ENCODE measurements at places on chromosomes 1 and 21.

DNA sequence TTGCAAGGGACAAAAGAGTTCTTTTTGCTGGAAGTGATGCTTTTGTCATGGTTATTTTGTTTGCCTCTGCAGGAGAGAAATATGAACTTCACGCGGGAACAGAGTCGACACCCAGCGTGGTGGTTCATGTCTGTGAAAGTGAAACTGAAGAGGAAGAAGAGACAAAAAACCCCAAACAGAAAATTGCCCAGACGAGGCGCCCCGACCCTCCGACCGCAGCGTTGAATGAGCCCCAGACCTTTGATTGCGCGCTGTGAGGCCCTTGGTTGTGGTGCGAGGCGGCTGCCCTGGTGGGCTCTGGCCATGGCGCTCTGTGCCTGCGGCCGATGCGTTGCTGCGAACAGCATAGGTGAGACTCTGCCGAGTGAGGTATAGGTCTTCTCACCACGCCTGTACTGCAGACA is 20.9 kb upstream of the NCMAP start:
- DNase-seq = no peak

- DNase-seq = no peak
Measured at GRCh38 chr21:42476388-42477331, 19.4 kb downstream of the RSPH1 start.

DNA sequence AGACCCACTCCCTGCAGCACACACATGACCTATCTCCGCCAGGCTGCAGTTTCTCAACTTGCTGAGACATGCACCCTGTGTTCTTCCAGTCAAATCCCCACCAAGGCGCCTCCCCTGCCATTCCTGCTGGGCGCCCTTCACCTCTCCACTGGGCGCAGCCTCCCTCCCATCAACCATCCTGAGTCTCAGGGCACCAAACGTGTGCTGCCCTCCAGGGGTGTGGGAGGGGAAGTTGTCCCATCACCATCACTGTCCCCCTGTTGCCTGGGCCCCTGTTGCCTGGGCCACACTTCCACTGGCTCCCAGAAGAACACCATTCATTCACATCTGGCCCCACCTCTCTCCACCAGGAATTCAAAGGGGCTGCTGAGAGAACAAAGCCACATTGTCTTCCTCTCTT is 44.9 kb upstream of the EFHD2 start:
- no peak for DNase-seq

DNA sequence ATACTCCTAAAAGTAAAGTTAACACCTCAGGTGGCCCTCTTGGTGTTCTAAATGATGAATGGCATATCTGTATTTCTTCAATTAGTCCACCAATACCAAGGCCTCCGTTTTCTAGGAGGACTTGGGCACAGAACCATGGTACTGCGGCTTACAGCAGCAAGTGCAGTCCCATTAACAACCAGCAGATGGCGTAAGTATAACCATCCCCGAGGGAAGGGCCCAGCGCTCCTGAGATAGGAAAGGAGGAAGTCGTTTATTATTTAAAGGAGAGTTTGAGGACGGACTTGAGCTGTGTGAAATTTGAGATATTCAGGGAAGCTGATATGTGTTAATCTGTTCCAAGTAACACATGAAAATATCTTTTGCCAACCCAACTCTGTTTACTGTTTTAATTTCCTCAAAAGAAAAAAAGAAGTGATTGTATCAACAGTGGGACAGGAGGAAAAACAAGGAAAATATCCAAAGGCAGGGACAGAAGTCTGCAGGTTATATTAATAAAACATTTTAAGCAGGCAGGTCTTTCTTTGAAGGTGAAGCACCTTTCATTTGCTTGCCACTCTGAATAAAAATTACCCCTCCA is 37.7 kb upstream of the KCNJ15 start:
- peak; percentile 51 for DNase-seq

DNA sequence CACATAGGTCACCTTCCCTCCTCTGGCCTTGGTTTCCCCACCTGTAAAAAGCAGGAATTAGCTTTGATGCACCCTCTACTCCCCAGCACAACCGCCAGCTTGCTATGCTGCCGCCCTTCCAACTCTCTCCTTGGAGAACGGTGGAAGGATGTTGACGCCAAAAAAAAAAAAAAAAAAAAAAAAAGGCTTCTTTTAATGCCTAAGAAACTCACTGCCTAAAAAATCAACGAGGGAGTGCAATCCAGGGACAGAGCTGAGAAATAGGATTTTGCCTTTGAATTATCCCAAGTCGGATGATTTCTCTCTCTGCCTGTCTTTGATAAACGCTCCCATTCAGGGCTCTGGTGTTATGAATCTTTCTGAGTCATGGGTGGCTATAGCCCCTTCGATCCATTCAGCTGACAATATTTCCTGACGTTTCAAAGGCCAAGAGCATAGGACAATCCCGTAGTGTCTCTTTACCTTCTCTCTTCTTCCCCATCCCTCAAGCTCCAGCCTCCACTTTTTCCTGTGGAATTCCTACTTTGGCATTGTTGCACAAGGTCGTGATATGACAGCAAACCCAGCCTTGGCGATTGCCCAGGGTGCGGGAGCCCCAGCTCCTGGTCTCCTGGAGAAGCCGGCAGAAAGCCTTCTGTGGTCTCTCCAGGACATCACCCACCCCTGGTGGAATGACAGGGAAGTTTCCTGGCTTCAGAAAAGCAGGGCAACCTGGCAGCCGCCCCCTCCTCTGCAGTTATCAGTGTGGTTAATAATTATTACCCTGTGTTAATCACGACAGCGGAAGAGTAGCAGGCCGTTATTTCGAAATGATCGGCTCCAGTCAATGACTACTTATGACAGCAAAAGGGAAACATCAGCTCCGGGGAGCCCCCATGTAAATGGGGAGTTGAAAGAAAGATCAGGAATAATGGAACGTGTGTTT is 8.0 kb upstream of the PLXNA2 start:
- DNase-seq = peak; percentile 47

GRCh38 chr1:91455896-91456295 is 44.8 kb upstream of the CDC7 start:
- DNase-seq = no peak
